Endothelial cell of coronary artery (primary cell): ENCODE measurements at places on chromosomes 13 and 19. TPM values are rescaled to one million over a fixed set of nuclear protein-coding genes. Genes with fewer than 3 reads are reported as not detected.

Gene LILRB5
- total RNA-seq = not detected in 2 replicates

Gene IZUMO2
- total RNA-seq = not detected in 2 replicates

Gene MAN2B1
- 26.6 and 33.1 TPM in 2 replicates for total RNA-seq

Gene ONECUT3
- total RNA-seq = not detected in 2 replicates

Gene CELF5
- total RNA-seq = not detected in 2 replicates

Gene PODNL1
- 0.09 TPM in 2 replicates for total RNA-seq

Gene BTBD2
- 44.5 and 79.0 TPM in 2 replicates for total RNA-seq

Gene KLK6
- total RNA-seq = 0.09 TPM in 1 of 2 replicates, not detected in the other

Gene PRSS57
- total RNA-seq = not detected in 2 replicates

Gene PLA2G4C
- 27.0 and 40.9 TPM in 2 replicates for total RNA-seq

Gene IRGC
- total RNA-seq = not detected in 2 replicates

Gene SBSN
- total RNA-seq = 0.09 TPM in 1 of 2 replicates, not detected in the other

Gene ALDH16A1
- 31.3 and 66.9 TPM in 2 replicates for total RNA-seq

Gene FCGBP
- total RNA-seq = under 0.01 and 0.19 TPM in 2 replicates

Gene CBY2
- total RNA-seq = not detected in 2 replicates

Gene ZNF730
- total RNA-seq = 0.27 and 0.85 TPM in 2 replicates

Gene ESD
- total RNA-seq = 60.1 and 63.2 TPM in 2 replicates

Gene ZNF20
- total RNA-seq = 2.4 and 3.5 TPM in 2 replicates

Gene RAB20
- 4.3 and 6.6 TPM in 2 replicates for total RNA-seq

Gene S1PR4
- total RNA-seq = 0.47 and 1.1 TPM in 2 replicates

Gene ACP7
- total RNA-seq = not detected in 2 replicates

Gene SULT2A1
- total RNA-seq = not detected in 2 replicates

Gene CYP2A6
- total RNA-seq = not detected in 2 replicates

Gene RNF113B
- total RNA-seq = not detected in 2 replicates

Gene WASF3
- total RNA-seq = 4.4 and 10.5 TPM in 2 replicates

Gene NFIX
- total RNA-seq = 8.1 and 21.8 TPM in 2 replicates

Gene NEK3
- total RNA-seq = 12.8 and 15.2 TPM in 2 replicates

Gene ICAM4
- 0.18 and 0.38 TPM in 2 replicates for total RNA-seq

Gene CGB8
- total RNA-seq = not detected in 2 replicates

Gene PTGIR
- total RNA-seq = 0.27 and 3.4 TPM in 2 replicates

Gene PSPN
- total RNA-seq = 0.54 and 1.6 TPM in 2 replicates

Gene CPAMD8
- total RNA-seq = 0.18 and 0.19 TPM in 2 replicates

Gene TRPC4
- 8.3 TPM in 1 of 2 replicates, not detected in the other for total RNA-seq

Gene ADGRE2
- total RNA-seq = not detected in 2 replicates

Gene CCDC8
- 0.45 and 3.2 TPM in 2 replicates for total RNA-seq

Gene CYP4F8
- not detected in 2 replicates for total RNA-seq

Gene TMEM190
- total RNA-seq = not detected in 2 replicates

Gene STARD13
- 21.3 and 37.4 TPM in 2 replicates for total RNA-seq

Gene SELENOV
- not detected in 2 replicates for total RNA-seq
